ENCODE measurements at places on chromosomes 4 and X. TPM values are rescaled to one million over a fixed set of nuclear protein-coding genes. Genes with fewer than 3 reads are reported as not detected.

The HELT gene
- polyA plus RNA-seq, result not detected

The CLDN22 gene
- not detected for polyA plus RNA-seq

The UBA6 gene
- polyA plus RNA-seq, result 7.3 TPM

The CCNA2 gene
- polyA plus RNA-seq, result 2.0 TPM

The CENPVL1 gene
- polyA plus RNA-seq, result not detected

GRCh38 chr4:54077812-54078211 lies 13.4 kb upstream of the CHIC2 start:
- DNase-seq, result no peak

- no peak for DNase-seq
These were observed 28.8 kb downstream of the HHIP start for GRCh38 chr4:144674711-144675110.

DNA sequence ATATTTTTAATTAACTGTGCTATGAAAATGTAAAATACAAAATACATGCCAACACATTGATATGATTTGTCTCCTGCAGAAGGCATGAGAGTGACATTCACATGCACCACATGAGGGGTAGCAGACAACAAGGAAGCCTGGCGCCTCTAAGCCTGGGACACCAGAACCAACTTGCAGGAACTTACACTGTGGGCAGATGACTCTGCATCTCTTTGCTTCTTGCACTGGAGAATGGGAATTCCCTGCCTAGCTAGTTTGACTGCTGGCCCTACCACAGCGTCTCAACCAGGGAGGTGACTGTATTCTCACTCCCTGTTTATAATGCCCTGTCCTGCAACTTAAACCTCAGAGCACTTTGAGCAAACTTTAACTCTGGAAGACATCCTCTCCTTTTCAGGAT lies 40.5 kb downstream of the PAGE2 start:
- DNase-seq, result no peak

DNA sequence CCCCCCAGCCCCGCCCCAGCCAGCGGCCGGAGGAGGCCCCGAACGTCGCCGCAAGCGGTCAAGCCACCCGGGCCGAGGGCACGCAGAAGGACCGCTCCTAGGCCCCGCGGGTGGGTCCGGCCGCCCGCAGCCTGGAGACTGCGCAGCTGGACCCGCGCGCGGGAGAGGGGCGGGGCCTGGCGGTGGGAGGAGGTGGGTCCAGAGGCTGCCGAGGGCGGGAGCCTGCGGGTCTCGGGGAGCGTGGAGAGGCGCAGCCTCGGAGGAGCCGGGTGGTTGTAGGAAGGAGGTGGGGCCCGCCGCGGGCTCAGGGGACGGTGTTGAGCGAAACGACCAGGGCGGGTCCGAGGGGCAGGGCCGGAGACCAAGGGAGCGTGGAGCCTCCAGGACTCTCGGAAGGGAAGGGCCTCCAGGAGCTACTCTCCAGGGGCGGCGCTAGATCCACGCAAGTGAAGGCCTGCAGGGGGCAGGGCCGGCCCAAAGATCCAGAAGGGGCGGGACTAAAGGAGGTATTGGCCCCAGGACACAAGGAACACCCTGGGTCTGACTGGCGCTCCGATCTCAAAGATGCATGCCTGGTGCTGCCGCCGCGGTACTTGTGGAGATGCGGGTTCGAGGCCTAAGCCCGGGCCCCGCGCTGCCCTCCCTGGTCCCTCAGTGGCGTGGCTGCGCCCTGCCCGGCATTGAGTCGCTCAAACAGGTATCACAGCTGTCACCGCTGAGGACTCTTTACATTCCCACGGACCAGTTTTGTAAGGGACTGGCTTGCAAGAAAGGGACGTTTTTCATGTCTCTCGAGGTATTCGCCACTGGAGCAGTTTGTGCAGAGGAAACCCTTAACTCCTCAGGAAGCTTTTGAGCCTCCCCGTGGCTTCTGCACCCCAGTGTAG lies 5.9 kb downstream of the TIMM17B start:
- DNase-seq, result peak; percentile 88

DNA sequence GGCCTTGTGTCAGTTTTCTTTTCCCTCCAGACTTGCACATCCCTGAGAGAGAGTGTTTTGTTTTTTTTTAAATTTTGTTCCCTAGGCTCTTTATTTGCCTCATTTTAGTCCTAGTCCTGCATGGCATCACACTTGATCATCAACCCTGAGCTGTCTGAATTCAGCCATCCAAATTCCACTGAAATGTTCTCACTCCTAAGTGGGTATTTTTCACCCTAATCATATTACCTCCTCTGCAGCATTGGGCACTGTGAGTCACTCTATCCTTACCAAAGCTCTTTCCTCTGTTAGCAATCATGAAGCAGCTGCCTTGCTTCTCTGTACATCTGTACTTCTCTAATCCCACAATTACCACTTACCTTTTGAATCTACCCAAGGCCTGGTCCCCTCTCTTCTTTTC lies 356.6 kb upstream of the MAGEB2 start:
- DNase-seq, result no peak

DNA sequence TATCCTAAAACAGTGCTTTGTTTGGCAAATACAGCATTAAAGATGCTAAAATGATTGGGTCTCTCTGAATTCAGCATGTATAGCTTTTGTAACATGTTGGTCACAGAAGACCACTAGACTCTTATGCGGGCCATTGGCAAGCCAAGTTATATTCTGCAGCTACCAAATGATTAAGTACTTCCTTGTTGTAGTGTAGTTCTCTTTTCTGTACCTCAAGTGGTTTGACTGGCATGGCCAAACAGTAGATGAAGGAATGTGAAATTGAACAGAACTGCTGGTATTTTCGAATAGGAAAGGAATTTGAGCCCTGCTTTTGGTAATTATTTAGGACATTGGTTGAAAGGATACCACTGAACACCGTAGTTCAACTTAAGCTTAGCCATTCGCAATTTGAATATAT lies 193.9 kb upstream of the GPC4 start:
- DNase-seq, result no peak

DNA sequence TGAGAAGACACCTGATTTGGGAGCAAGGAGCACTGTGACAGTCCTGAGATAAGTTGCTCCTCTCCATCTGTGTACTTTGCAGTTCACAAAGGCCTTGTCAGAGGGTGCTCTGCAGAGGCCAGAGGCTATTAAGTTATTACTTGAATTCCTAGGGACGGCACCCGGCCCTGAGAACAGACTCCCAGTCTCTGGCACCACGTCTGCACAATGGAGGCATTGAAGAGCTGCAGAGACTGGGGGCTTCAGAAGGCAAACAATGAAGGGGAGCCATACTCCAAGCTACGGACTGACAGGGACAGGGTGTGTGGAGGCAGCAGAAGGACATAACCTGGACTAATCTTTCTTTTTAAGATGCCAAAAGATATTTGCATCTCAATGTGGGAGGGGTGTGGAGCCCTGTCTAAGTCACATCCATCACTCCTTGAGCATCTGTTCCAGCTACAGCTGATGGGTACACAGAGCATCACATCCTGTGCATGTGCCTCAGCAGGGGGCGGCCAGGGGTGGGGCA lies 11.5 kb downstream of the RASGEF1B start:
- DNase-seq, result no peak

- DNase-seq, result no peak
These were observed 227.4 kb upstream of the BCOR start for GRCh38 chrX:40325161-40325560.
